ENCODE measurements at places on chromosomes 2 and 18.

DNA sequence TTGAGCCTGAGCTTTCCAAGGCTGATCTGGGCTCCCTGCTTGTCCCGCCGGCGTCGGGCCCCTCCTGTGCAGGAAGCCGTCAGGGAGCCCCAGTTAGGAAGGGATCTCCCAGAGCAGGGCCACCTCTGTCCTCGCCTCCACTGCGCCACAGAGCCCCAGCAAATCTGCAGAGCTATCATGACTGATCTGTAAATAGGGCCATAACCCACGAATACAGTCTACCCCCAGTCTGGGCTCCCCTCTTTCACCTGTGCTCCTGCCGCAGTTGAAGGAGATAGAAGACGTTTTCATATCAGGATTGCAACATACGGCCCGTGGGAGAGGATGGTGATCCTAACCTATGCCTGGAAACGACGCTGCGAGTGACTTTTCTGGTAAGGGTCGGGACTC is 138.7 kb downstream of the PTGR3 start:
- no peak for DNase-seq

- DNase-seq: no peak
Observed at GRCh38 chr18:58562146-58562998, 66.5 kb downstream of the ALPK2 start.

DNA sequence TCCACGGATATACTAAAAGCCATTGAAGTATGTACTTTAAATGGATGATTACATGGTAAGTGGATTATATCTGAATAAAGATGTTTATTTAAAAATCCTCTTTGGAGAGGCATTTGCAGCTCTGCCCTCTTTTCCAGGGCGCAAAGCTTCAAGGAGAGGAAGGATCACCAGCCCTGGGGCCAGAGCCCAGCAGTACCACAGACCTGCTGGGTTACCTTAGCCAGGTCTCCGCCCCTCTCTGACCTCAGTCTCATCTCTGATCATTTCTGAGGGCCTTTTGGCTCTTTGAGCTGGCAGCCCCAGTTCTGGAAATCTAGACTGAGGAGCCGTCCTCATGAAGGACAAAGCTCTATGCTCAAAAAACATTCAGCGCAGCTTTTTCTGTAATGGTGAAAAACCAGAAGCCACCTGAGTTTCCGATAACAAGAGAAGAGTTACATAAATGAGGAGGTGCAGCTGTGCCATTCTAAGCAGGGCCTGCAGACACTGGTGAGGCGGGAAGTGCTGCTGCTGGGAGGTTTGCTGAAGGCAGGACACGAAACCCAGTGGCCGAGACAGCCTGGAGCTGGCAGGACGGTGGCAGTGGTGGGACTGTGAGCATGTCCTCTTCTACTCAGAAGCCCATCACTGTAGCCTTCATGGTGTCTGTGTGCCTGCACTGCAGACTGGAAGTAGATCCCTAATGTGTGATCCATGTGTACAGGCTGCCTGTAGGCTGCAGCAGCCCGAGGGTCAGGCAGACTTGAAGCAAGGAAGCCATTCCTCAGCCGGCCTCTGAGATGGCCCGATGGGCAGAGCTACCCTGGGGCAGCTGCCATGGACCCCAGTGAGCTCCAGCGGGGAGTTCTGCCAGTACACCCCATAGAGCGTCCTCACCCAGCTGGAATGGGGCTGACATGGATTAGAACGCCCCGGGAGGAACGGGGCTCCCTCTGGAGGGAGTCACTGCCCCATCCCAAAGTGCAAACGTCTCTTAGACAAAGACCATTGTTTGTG is 27.7 kb downstream of the ADRA2B start:
- DNase-seq: no peak

DNA sequence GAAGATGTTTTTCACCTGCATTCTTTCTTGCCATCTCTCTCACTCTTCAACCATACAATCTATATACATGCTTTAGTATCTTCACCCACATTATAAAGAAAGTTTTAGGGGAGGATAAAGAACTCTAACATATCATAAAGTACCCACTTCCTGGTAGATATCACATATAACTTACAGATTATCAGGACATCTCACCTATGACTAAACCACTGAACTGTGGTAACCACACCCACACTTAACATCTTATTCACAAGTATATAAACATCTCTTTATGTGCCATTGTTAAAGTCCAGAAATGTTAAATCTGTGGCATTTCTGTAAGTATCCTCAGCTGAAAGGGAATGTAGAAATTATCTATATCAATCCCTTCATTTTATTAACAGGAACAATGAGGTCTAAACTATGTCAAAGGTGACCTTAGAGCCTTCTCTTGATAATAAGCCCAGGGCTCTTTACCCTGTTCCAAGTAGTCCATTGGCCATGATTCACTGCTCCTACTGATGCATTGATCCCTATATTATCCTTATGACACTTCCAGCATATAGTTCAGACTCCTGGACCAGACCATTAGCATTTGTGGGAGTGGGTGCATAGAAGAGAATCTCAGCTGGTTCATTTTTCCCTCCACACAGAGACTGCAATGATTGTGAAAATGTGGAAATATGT is 182.4 kb downstream of the SUCLG1 start:
- no peak for DNase-seq

DNA sequence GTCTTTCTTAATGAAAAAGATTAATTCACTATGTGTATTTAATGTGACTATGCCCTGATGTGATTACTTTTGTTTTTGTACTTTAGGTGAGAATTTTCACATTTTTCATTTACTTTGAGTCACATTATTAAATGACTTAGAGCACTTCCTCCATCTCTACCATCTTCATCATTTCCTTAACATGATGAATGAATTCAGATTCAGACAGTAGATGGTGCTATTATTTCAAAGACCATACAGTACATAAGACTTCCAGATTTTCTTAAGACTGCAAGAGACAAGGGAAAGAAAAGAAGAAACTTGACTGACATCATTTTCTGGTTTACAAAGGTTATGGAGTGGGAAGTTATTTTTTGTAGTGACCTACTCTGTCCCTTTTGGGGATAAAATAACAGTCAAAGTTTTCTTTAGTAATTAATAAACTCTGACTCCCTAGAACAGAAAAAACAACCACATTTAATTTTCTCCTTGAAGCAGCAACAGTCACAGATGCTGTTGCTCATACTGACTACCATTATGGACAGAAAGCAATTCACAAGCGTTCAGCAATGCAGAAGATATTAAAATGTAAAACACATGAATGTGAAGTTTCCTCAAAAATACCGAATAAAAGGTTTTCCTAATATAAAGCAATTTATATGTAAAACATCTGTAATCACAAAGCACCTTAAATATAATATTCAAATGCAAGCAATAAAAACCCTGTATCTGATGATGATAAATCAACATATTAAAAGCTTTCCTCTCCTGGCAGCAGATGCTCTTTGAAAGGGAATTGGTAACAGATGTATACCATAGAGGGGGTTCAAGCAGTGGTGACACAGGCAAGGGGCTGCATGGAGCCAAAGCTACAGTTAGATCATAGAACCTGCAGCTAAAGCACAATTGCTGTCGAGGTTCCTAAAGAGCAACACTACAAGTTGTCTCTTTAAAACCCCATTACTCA is 1010.9 kb upstream of the NXPH2 start:
- peak; percentile 94 for DNase-seq

GRCh38 chr2:232900811-232901735 is 31.0 kb downstream of the SNORC start:
- DNase-seq: peak; percentile 47

- DNase-seq: no peak
Observed at GRCh38 chr18:40897884-40898283, 1057.2 kb upstream of the PIK3C3 start.

- DNase-seq: no peak
Observed at GRCh38 chr2:191905336-191905735, 58.4 kb upstream of the CAVIN2 start.

DNA sequence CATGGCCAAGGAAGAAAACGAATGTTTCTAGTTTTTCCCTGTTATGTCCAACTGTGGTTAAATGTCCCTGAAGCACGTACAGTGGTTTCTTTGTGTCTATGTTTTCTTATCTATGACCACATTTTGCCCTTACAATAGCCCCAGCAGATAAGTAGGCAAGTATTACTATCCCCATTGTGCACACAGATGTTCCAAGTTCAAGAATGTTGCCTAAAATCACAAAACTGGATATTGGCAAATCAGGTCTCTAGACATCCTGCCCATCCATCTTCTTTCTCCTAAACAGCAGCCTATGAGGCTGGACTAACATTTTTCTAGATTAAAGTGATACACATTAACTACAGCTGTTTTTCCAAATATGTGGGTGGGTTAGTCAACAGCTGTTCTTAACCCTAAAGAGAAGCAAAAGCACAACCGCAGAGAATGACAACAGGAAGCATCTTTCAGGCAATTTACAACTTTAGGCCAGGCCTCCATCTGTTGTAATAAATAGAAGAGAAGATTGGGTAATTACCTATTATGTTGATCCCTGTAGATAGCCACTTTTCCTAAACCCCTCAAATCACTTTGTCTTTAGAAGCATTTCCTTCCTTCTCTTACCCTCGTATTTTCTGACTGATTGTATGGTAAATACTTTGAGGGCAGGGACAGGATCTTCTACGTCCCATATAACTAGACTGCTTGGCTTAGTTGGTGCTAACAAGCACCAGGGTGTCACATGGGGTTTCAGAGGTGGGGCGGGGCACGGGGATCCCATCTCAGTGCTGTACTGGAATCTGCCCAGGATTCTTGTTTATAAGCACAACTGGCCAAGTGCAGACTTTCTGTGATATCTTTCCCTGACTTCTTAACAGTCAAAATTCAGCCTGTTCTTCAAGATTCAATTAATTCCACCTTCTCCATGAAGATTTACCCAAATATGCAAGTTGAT is 132.1 kb upstream of the SETBP1 start:
- DNase-seq: no peak

DNA sequence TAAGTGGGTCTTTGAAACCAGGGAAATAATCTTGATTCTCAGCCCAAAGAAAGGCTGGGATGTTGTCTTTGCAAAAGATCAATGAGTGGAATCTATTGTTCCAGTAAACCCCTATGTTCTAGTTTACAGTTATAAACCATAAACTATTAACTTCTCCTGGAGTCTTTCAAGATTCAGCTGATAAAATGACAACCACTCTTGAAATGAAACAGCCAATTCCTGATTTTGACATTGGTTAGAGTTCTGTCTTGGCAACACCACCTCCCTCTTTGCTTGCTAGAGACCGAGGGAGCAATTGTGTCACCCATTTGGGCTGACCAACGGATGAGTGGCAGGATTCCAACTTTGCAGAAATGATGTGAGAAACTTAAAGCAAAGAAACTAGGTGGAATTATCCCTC is 746.9 kb downstream of the SLC4A3 start:
- DNase-seq: no peak

- DNase-seq: no peak
Observed at GRCh38 chr18:77316641-77317040, 67.0 kb downstream of the GALR1 start.

- no peak for DNase-seq
Observed at GRCh38 chr2:77873506-77873905, 351.3 kb upstream of the LRRTM4 start.

DNA sequence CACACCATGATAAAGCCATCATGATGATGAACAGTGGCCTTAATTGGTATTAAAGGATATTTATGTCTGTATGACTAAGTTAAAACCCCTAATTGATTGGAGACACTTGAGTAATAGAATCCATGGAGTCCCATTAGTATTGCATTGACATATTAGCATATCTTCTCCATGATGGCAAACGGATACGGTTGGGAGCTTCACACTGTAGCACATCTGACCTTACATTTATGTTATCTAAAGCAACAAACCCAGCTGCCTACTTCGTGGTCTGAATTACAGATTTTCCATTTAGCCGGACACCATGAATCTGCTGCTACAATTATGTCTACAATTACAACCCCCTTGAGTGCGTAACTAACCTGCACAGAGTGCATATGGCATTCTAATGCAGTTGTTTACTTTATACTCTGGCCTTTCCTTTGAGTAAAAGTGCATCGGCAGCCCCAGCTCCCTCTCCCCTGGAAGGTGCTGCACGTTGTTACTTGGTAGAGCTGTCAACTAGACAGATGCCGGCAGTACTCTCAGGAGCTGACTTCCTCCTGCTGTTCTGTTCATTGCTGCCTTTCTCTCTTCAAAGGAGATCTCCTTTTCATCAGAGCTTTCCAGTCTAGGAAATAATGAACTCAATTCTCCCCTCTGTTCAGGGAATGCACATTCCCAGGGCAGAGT is 92.1 kb downstream of the LRRC30 start:
- no peak for DNase-seq

DNA sequence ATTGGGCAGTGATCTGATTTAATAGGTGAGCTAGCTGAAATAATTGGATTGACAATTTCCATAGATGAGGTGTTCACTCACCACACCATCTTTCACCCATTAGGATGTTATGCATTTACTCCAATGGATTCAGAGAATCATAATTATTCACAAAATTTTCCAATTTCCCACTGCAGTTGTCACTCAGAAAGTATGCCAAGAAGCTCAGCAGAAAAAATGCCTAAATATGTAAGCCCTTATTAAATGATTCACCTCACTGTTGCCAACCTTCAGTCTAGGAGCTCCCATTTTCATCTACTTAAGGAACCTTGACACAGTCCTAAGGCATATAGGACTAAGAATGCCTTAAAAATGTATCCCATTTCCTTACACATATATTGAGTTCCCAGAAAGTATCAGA is 94.3 kb downstream of the MBD2 start:
- DNase-seq: no peak

Data from Kasumi-1 (cell line).